ENCODE measurements at places on chromosomes 4 and X.

- DNase-seq = no peak
These were observed at the start of gene MXD4 for GRCh38 chr4:2261853-2262144. MXD4 (minus strand) TSS chr4:2262109; CDS start chr4:2261980, 129 bp downstream.

DNA sequence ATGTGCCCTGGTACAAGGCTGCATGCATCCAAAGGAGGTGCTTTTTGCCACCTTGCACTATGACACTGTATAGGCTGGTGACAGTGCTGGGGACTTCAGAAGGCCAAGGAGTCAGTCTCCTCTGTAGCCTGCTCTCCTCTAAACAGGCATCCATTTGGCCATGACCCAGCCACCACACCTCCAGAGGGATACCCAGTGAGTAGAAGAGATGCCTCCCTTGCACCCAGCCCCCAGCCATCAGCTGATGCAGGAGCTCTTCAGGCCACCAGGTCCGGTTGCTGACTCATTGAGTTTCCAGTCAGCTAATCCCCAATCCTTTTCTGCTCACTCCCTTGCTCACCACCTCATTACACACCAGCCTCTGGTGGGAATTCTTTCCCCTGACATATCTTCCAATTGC is 99.8 kb downstream of the PJA1 start:
- no peak for DNase-seq

DNA sequence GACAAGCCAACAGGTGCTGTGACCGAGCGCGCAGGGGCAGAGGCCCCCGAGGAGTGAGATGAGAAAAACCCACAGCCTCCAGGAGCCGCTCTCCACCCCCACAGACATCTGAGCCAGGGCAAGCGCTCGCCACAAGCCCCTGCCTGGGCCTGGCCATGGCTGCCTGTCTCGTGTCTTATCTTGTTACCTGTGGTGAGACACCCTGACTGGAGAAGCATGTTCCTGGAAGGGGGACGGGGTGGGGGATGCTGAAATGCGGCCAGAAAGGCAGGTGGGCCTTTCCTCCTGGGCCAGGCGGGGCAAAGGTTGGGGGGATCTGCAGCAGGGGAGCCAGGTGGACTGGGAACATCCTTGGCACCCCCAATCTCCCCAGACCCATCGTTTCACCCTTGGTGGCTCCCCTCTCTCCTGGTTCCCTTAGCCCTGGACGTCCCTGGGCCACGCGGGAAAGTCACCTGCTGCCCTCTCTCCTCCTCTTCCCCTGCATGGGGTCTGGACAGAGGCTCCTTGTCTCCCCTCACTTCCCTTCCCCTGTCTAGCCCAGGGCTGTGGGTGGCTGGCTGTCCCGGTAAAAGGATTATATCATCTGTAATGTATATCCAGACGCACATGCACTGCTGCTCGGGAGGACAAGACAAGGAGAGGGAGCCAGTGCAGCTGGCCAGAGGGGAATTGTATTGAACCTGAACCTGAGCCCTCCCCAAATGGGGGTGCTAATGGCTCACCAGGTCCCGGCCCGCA is 8.4 kb upstream of the DUSP9 start:
- DNase-seq = no peak

DNA sequence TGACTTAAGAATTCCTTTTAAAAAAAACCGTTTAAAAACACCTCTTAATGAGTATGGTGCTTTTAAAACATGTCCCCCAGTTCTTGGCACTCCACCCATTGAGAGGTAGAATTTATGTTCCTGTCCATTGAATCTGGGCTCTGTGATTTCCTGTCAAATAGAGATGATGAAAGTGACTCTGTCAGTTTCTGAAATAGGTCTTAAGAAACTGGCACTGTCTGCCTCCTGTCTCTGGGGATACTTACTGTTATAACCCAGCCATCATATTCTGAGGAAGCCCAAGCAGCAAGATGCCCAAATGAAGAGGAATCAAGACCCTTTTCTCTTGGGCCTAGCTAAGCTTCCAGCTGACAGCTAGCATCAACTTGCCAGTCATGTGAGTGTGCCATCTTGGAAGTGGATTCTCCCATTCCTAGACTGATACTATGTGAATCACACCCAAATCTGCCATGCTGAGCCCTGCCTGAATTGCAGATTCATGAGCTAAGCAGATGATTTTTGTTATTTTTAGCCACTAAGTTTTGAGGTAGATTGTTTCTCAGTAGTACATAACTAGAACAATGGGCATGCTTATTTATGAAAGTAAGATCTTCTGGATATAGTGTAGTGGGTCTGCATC is 22.8 kb downstream of the C4orf54 start:
- no peak for DNase-seq

GRCh38 chr4:57668621-57669020 is 558.4 kb upstream of the IGFBP7 start:
- DNase-seq = no peak

Data from activated CD8-positive, alpha-beta memory T cell treated with anti-CD3 and anti-CD28 coated beads for 1 hour (primary cell).